ENCODE measurements at places on chromosomes 6 and 20.
A peak's percentile ranks its signal among the peaks of the same experiment; 100 is the strongest.

GRCh38 chr20:63572788-63573646 lies 1.0 kb downstream of the HELZ2 start:
- H3K27me3 ChIP-seq = no peaks in the 10 kb centered on the region
- peak overlapping the region; percentile 59 for H3K4me3 ChIP-seq
- DNase-seq = no peak
- no peaks in the 10 kb centered on the region for H3K4me1 ChIP-seq
- H3K27ac ChIP-seq = no peak overlapping the region

DNA sequence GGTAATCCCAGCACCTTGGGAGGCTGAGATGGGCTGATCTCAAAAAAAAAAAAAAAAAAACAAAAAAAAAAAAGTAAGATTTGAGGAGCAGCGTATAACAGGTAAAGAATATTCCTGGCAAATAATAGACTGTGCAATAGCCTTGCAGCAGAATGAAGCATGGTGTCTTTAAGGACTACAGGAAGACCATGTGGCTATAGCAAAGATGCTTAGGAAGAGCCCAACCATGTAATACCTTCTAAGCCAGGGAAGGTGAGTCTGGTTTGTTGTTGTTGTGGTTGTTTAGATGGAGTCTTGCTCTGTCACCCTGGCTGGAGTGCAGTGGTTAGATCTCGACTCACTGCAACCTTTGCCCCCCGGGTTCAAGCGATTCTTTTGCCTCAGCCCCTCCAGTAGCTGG lies 14.3 kb upstream of the RBM39 start:
- H3K36me3 ChIP-seq = no peaks in the 10 kb centered on the region
- H3K4me3 ChIP-seq = no peak overlapping the region
- H3K27me3 ChIP-seq = no peaks in the 10 kb centered on the region
- no peak overlapping the region for H3K27ac ChIP-seq
- DNase-seq = no peak

- H3K27me3 ChIP-seq = no peaks in the 10 kb centered on the region
- H3K4me3 ChIP-seq = no peak overlapping the region
- H3K36me3 ChIP-seq = no peaks in the 10 kb centered on the region
Observed at GRCh38 chr6:37673436-37673835, 24.2 kb downstream of the MDGA1 start.

DNA sequence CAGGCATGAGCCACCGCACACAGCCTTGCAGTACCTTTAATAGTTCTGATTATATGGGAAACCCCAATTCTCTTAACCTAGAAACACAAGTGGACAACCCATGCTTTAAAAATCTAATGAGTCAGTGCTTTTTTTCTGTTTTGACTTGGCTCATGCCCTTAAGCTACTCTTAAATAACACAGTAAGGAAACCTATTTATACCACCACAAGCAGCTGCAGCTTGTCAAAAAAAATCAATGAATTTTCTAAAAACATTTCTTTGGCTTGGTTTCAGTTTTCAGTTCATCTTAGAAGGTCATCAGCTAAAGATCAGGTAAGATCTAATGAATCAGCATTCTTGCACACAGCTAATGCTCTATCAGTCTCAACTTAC lies 124.1 kb upstream of the DST start:
- H3K4me1 ChIP-seq = peaks cover 5% of the 10 kb centered on the region
- peak; percentile 43 for DNase-seq
- H3K27me3 ChIP-seq = no peaks in the 10 kb centered on the region
- H3K4me3 ChIP-seq = no peak overlapping the region
- H3K36me3 ChIP-seq = no peaks in the 10 kb centered on the region

Data from cardiac muscle cell (in vitro differentiated cells and primary cell).